ENCODE measurements at places on chromosomes 5 and 9.

DNA sequence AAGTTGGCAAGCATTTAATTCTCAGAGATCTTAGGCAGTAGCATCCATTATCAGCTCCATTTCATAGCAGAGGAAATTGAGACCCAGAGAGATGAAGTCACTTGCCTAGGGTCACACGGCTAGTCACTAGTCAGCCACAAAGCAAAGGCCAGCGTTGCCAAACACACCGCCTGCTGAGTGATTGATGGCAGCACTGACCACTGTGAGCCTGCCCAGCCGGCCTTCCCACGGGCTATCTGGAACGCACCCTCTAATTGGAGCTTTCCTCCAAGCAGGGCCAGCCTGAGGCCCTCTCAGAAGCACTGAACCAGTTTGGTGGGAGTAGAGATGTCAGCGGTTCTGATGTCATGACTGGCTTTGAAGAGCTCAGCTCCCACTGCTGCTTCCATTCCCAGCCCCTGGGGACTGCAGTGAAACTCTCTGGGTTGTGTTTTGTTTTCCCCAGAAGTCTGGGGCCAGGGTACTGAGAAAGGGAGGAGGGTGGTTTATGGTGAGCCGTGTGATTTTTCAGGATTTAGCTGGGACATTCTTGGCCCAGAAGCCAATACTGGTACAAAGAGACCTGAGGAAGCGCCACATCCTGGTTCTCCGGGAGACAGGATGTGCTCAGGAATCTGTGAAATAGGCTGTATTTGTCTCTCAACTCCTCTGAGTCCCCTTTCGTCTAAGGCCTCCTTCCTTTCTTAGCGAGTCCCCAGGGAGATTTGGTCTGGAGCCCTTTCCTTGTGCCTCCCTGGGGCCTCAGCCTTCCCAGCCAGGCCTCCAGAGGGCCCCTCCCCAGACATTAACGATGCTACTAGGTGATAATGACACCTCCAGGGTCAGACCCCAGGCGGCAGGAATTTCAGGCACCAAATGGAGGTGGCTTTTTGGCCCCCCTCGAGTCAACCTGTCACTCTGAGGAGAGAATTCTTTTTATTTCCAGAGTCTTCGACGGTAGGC is 44.5 kb downstream of the SPRY4 start:
- no peak for DNase-seq

DNA sequence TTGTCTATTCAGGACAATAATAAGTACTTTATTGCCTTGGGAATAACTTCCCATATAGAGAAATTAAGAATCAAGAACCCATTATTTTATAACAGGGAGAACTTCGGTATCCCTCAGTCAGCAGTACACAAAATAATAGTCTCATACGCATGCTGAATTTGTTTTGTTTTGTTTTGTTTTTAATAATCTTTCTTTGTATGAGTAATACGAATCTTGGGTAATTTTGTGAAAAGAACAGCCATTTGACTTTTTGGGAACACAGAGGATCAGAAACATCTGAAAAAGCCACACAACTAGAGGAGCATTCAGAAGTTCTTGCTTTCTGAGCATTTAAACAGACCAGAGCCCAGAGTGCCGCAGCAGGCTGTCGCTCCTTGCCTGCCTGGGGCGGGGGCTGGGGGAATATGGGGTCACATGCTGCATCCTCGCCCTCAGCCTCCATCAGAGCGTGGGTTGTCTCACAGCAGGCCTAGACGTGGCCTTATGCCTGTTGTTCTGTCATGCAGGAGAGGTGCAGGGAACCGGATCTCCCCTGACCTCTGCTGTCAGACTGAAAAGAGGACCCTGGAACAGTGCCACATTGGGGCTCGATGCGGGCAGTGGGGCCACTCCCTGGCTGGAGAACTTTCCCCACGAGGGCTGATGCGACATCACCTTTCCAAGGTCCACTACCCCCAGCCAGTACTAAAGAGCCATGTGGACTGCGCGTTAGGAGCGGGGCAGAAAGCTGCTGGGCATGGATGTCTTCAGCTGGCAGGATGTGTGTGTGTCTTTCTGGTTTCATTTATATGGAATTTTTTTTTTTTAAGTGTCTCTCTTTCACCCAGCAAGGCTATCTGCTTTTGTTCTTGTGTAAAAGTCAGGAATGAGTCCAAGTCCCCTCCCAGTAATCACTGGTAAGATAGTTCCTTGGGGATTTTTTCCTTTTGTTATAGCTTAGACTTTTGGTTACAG is 133.4 kb upstream of the OTULINL start:
- DNase-seq: no peak

DNA sequence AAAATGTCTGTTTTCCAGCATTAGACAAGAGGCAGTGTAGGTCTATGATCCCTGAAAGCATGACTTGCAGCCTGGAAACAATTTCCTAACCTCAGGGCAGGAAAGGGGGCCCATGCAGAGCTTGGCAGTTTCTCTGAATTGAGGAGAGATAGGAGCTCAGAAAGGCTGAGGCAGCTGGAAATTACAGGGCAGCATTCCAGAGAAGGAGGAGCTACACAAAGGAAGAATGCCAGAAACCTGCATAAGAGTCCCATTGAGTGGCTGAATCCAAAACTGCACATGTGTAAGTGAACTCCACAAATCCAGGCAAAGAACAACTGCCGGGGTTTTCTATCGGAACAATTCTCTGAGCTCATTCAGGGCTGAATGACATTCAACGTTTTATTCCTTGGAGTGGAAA is 346.8 kb downstream of the PIK3R1 start:
- DNase-seq: no peak

GRCh38 chr9:126232461-126232860 is 94.2 kb upstream of the MVB12B start:
- DNase-seq: no peak

DNA sequence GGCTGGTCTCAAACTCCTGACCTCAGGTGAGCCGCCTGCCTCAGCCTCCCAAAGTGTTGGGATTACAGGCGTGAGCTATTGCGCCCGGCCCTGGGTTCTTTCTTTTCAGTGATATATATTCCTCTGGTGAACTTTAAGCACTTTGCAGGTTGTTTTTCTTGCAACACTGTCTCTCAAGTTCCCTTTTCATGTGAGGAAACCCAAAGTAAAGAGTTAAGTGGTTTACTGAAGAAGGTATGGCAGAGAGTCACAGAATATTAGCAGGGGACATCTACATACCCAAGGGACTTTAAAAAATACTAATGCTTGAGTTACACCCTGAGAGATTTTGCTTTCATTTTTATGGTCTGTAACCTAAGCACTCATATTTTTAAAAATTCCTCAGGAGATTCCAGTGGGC is 6.7 kb upstream of the GAPT start:
- DNase-seq: no peak

- no peak for DNase-seq
These were observed 2.0 kb downstream of the MZB1 start for GRCh38 chr5:139387611-139388197.

Data from stimulated activated CD8-positive, alpha-beta memory T cell treated with anti-CD3 and anti-CD28 coated beads, Interleukin-4, amount 100 ng/mL, for 1 hour (primary cell).